ENCODE measurements at places on chromosomes 13 and 19.

DNA sequence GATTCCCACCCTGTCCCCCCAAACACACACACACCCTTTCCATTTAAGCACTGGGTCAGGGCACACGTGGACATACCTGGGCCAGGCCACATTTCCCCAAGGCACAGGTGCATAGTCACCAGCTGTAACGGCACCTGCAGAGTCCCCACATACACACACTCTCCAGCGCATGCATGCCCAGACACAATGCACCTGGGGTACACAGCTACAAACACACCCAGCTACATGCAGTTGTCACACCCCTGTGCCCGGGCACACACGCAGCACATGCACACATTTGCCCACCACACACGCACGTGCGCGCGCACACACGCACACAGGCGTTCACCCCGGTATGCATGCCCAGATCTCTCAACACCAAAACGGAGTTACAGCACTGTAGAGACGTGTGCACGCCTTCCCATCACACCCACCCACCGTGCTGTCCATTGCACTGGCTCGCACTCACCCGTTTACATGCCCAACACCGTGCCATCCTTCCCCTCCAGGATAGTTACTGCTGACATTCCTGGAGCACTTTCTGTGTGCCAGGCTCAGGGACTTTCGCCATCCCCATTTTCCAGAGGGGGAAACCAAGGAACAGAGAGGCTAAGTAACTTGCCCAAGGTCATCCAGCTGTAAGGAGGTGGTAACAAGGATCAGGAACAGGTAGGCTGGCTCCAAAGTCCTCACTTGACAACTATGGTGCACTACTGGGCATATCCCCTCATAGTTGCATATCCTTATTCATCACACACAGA lies 749 bp upstream of the SHANK1 start:
- DNase-seq, result no peak

- no peak for DNase-seq
Measured at GRCh38 chr13:58587183-58587582, 955.6 kb downstream of the PCDH17 start.

DNA sequence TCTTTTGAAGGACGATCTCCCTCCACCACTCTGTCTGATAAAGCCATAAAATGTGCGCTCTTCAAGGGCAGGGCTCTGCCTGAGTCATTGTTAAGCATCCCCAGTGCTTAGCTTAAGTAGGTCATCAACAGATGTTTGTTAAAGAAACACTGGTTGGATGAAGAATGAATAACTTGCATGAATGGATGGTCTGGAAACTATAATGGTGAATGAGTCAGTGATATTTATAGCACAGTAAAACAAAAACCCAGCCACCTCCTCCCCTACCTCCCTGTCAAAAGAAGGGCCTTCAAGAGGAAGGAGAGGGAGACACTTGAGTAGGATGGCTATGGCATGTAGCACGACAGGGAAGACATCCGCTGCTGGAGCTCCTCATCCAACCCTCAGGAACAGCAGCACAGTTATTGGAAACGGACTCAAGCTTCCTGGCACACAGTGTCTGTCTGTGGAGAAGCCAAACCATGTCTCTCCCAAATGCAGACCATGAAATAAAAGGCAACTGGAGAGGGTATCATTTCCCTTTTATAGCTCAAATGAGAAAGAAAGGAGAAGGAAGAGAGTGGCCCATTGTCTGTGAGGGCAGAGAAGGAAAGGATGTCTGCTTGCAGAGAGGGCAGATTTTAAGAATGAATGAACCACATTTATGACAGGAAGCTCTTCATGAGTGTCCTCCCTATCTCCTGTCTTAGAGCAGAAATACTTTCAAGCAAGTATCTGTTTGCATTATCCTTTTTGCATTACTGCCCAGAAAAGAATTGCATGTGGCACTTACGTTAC lies 183.5 kb upstream of the UBL3 start:
- DNase-seq, result no peak

DNA sequence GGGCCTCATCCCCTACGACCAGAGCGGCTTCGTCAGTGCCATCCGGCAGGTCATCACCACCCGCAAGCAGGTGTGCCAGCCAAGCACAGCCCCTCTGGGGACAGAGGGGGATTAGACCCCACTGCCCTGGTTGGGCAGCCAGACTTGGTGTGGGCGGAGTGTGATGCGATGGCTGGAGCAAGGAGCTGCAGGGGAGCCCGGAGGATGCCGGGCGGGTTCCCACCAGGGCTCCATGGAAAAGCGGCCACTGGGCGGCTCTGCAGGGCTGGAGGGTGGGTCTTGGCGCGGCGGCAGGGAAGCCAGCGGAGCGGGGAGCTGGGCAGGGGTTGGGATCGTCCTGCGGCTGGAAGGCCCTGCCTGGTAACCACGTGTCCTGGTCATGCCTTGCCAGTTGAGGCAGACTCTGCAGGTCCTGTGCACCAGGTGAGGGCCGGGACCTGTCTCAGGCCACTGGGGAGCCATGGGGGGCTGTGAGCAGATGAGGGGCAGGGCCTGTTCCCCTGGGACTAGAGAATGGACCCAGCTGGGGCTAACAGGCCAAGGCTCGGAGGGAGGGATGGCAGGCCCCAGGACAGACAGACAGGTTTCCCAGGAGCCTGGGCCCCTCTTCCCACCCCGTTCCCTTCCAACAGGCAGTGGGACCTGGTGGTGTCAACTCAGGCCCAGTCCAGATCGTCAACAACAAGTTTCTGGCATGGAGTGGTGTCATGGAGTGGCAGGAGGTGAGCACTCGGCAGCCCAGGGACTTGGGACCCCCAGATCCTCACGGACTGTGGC lies 6.3 kb downstream of the PTOV1 start:
- DNase-seq, result no peak

GRCh38 chr13:75932636-75933035 lies 296.5 kb downstream of the LMO7 start:
- no peak for DNase-seq

DNA sequence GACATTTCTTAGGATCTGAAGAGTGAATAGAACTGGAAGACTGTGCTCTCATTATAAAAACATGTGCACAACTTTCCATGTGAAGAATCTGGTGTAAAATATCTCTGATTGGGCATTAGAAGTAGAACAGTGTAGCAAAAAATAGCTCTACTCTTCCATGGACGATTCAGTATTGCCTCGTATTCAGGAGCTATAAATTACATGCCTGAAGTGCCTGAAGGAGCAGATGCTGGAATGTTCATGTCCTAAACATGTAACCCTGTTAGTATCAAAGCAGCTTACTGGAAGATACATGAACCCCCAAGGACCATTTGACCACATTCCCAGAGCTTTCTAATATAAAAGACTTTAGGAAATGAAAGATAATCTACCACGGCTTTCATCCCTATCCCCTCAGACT lies 528.9 kb downstream of the DACH1 start:
- DNase-seq, result no peak

DNA sequence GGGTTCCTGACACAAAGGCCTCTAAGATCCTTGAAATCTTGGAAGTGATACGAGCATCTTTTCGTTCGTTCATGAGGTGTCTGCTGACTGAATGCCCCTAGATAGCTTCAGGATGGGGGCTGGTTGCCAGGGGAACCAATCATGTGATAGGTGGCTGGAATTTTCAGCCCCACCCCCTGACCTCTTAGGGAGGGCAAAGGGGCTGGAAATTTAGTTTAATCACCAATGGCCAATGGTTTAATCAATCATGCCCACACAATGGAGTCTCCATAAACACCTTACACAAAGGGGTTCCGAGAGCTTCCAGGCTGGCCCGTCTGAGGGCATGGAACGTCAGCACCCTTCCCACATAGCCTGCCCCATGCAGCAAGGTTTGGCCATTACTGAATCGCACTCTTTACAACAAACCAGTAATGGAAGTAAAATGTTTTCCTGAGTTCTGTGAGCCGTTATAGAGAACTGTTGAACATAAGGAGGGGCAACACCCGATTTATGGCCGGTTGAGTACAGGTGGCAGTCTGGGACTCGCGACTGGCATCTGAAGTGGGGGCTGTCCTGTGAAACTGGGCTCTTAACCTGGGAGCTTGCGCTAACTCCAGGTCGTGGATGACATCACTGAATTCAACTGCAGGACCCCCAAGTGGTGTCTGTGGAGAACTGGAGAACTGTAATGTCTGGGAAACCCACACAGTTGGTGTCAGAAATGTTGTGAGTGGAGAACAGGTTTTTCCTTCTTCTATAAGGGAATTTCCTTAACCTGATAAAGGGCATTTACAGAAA lies 25.6 kb downstream of the MLLT1 start:
- no peak for DNase-seq

DNA sequence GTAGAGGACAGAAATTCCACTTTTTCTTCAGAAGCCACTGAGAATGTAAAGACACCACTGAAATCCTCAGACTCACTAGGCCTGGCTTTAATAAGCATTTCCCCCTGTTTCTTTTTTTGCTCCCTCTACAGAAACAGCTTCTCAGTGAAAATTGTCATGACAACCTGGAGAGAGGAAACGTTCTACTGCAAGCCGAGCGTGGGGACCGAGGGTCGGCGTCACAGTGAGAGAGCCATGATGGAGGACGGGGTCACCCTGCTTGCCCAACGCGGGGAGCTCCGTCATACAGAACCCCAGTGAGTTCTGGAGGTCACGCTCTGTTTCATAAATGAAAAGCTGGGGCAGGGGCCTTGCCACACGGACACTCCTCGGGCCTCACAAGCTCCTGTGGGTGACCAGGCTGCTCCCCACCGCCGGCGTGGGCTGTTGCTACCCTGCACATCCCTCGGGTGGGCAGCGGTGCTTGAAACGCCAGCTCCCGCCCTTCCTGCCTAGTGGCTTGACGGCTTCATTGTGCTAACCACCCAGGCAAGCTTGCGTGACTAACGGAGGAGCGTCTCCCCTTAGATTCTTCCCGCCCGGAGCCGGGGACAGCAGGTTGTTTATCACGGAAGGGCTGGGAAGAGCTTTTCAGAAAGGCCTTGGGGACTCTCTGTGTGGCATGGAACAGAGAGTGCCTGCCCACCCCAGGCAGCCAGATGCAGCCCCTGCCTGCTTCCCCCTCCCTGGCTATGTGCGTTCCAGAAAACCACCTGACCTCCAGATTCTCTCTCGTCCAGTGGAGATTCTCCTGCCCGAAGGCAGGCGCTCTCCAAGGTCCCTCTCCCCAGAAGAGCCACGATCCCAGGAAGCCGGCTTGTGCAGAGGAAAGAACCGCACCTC lies 153.6 kb downstream of the KATNAL1 start:
- DNase-seq, result no peak

- no peak for DNase-seq
Measured at GRCh38 chr13:100510208-100510957, 78.2 kb downstream of the GGACT start.

- DNase-seq, result no peak
Measured at GRCh38 chr19:35081201-35081600, 34.4 kb upstream of the FXYD3 start.

GRCh38 chr13:75558145-75558840 lies 8.7 kb downstream of the UCHL3 start:
- DNase-seq, result no peak

- no peak for DNase-seq
Measured at GRCh38 chr13:70191034-70191433, 82.8 kb upstream of the KLHL1 start.

All from CD4-positive, alpha-beta T cell treated with Interleukin-17A for 4 hours (primary cell).